Hindlimb muscle (tissue), 1 donor: ENCODE measurements at places on chromosomes 7 and 10. TPM values are rescaled to one million over a fixed set of nuclear protein-coding genes. Genes with fewer than 3 reads are reported as not detected.
A peak's percentile ranks its signal among the peaks of the same experiment; 100 is the strongest.

The CDK14 gene
- polyA plus RNA-seq, result 19.5 TPM

The TEX36 gene
- not detected for polyA plus RNA-seq

The PPIF gene
- 21.5 TPM for polyA plus RNA-seq

The CYP3A5 gene
- 1.0 TPM for polyA plus RNA-seq

The MYO1G gene
- polyA plus RNA-seq, result 0.59 TPM

The LIPN gene
- not detected for polyA plus RNA-seq

The FKBP6 gene
- 0.12 TPM for polyA plus RNA-seq

The NKX1-2 gene
- polyA plus RNA-seq, result not detected

The PTPRZ1 gene
- 2.6 TPM for polyA plus RNA-seq

DNA sequence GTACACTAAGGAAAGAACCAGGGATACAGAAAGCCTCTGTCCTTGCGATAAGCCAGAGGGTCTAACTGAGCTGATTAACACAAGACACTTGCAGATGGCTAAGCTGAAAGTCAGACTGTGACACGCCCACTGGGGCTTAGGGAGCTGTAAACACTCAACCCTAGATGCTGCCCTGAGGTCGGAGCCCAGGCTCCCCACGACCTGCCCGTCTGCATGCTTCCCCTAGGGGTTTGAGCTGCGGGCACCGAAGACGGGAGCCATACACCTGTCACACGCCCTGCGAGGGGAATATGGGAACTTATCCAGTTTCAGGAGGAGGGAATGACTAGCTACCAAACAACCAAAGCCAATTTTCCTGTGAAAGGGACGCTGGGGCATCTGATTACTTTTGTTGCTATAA lies 96.0 kb downstream of the HTR5A start:
- DNase-seq, result no peak

- DNase-seq, result peak; percentile 40
Observed at GRCh38 chr10:23171232-23171876, 20.8 kb upstream of the PTF1A start.

DNA sequence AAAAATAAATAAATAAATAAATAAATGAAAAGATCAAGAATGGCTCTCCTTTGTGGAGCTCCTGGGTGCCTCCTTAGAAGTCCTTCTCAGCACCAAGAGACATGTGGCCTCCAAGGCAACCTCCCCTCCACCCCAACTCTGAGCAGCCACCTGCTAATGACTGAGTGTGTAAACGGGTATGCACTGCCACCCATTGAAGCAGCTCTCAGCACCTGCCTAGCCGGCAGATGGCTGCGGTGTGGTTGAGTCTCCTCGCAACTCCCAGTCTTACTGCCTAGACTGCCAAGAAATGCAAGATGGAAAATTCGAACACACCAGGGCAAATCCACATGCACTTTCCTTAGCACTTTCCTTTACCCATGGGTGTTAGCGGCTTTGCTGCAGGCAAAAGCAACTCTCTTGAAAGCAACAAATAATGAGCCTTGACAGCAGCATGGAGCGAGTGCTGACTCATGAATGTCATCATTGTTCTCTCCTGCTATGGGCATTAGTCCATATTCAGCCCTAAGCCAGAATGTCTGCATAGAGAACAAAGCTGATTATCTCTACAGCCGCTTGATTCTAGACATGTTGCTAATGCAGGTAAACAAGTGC lies 913.9 kb upstream of the AUTS2 start:
- no peak for DNase-seq

- DNase-seq, result no peak
Observed at GRCh38 chr7:12456506-12456905, 52.8 kb upstream of the VWDE start.

GRCh38 chr10:1130226-1130625 lies 74.0 kb downstream of the WDR37 start:
- no peak for DNase-seq

- peak; percentile 94 for DNase-seq
Observed at GRCh38 chr10:102395400-102396316, at the start of gene NFKB2. Gene NFKB2 (plus strand): TSS chr10:102395705. CDS start chr10:102395960, 255 bp downstream.

DNA sequence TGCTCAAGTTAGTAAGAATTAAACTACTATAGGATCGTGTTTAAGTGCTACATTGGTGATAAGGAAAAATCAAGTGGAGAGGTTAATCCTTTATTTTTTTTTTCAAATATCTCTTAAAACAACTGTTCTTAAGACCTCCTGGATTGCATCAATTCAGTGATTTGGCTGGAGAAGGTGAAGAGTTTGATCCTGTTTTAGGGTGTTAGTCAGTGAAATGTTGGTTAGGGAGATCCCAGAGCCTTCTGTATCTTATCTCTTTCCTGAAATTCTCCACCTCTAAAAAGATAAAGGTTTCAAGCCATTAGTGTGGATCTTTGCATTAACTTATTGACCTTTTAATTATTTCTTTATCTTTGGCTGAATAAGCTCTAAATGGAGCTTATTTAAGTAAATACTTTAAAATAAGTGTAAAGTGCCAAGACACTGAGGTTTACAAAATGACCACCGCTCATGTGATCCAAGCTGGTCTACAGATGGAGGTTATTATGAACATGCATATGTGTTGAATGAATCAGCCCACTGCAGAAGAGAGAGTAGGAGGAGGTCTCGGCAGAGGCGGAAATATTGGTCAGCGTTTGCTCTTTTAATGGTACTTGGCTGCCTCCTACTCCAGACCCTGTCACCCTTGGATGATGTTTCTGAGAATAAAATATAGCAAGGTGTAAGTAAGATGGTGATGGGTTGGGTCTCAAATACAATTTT lies 51.8 kb upstream of the BMPER start:
- no peak for DNase-seq

GRCh38 chr10:128028508-128029289 lies 97.5 kb downstream of the MKI67 start:
- no peak for DNase-seq

DNA sequence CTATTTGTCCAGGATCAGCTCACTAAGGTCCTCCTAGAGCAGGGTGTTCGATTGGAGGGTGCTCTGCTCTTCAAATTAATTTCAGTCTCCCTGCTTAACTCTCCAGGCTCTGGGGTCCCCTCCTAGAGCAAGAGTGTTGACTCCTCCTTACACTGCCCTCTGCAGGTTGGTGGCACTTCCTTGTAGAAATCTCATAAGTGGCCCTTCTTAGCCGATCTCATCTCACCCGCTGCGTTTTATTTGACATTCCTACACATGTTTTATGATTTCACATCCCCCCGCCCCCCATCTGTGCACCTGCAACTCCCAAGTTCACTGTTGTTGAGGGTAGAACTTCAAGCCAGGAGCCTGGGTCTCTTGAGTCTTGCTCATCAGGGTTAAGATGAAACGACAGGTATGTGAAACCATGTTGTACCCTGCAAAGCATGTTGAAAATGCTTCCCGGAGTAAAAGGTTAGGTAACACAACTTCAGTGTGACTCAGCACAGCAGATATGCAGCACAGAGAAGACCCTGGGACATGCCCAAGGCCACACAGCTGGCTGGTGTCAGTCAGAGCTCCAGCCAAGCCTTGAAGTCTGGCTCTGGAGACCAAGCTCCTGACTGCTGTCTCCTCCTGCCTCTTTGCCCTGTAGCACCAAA lies 171.2 kb downstream of the PRKAG2 start:
- DNase-seq, result no peak

- no peak for DNase-seq
Observed at GRCh38 chr10:18073314-18073713, 66.9 kb upstream of the CACNB2 start.

DNA sequence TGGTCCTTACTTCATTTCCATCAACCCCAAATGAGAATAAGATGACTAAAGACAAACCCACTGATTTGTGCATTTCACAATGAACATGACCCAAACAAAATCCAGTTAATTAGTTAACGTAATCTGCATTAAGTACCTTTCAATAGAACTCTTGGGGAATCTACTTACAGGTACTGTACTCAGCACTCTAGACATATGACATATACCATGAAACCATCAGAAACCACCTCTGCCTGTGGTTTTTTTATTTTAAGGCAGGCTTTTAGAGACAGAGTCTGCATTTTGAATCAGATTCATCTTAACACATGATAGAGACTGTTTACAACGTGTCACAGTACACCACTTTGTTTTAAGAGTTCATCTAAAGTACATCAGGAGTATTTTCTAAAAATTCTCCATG lies 168.4 kb downstream of the BTAF1 start:
- no peak for DNase-seq

- DNase-seq, result no peak
Observed at GRCh38 chr10:48541144-48541795, 63.6 kb downstream of the ARHGAP22 start.

GRCh38 chr10:118374404-118374803 lies 32.3 kb upstream of the FAM204A start:
- DNase-seq, result no peak

GRCh38 chr7:51029701-51030191 lies 247.1 kb upstream of the GRB10 start:
- peak; percentile 29 for DNase-seq

DNA sequence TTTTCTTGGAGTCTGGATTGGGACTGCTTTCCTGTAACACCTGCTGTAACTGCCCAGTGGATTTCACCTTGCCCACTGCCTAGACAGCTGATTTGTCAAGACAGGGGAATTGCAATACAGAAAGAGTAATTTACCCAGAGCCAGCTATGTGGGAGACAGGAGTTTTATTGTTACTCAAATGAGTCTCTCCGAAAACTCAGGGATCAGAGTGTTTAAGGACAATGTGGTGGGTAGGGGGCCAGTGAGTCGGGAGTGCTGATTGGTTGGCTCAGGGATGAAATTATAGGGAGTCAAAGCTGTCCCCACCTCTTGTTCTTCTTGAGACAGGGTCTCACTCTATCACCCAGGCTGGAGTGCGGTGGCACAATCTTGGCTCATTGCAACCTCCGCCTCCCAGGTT lies 25.2 kb upstream of the BNIP3 start:
- DNase-seq, result no peak

- DNase-seq, result no peak
Observed at GRCh38 chr7:153920897-153921296, 131.3 kb upstream of the DPP6 start.

GRCh38 chr10:122307669-122308416 lies 36.7 kb downstream of the BTBD16 start:
- DNase-seq, result peak; percentile 87

DNA sequence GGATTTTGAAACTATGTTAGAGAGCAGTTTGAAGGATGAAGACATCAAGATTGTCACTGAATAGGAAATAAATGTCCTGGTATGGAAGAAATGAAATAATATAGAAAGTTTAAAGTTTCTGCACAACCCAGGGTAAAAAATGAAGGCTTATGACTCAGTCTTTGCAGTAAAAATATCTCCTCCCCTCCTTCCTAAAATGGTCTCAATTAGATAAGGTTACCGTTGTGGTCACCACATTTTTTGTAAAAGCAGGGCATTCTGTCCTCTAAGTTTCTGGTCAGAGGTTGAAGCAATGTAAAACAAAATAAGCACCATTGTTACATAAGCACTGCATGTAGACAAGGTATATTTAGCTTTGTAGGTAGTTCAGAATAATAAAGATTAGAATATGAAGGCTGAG lies 403.5 kb downstream of the SUGCT start:
- DNase-seq, result no peak

- no peak for DNase-seq
Observed at GRCh38 chr10:49076319-49076718, 39.0 kb downstream of the VSTM4 start.

- DNase-seq, result no peak
Observed at GRCh38 chr7:36025190-36025589, 127.9 kb upstream of the EEPD1 start.

DNA sequence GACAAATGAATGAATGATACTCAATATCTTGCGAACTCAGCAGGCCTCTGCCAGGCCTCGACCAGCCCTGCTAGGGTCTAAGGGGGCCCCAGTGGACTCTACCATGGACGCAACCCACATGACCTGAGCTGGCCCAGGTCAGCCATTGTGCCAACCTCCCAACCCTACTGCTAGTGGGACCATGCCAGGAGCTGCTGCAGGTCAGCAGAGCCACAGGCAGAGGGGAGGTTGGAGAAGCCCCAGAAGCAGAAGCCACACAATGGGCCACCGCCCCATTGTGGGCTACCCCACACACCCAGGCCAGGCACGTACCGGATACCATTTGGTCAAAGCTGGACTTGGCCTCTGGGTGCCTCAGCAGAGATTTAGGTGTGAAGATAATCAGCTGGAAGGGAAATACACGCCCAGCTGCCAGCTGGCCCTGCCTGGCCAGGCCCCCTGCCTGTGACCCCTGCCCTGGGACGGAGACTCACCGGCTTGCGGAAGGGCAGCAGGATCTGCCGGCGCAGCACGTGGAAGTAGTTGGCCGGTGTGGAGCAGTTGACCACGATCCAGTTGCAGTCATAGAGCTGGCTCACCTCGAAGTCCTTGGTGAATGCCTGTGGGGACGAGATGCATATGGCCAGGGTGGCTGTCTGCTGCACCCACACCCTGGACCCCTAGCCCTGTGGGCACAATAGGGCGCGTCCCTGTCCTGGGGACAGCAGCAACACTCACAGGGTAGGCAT lies 24.5 kb downstream of the OGDHL start:
- DNase-seq, result no peak

GRCh38 chr7:131004371-131004770 lies 270.4 kb upstream of the KLF14 start:
- DNase-seq, result no peak

GRCh38 chr7:38992203-38992602 lies 14.5 kb downstream of the POU6F2 start:
- DNase-seq, result no peak

GRCh38 chr10:32972929-32973328 lies 14.9 kb upstream of the ITGB1 start:
- DNase-seq, result no peak

- DNase-seq, result peak; percentile 83
Observed at GRCh38 chr7:141533149-141533949, 17.9 kb upstream of the AGK start.

- no peak for DNase-seq
Observed at GRCh38 chr7:28807396-28807994, 150.6 kb downstream of the TRIL start.

- no peak for DNase-seq
Observed at GRCh38 chr10:75295868-75296441, 60.2 kb upstream of the COMTD1 start.

DNA sequence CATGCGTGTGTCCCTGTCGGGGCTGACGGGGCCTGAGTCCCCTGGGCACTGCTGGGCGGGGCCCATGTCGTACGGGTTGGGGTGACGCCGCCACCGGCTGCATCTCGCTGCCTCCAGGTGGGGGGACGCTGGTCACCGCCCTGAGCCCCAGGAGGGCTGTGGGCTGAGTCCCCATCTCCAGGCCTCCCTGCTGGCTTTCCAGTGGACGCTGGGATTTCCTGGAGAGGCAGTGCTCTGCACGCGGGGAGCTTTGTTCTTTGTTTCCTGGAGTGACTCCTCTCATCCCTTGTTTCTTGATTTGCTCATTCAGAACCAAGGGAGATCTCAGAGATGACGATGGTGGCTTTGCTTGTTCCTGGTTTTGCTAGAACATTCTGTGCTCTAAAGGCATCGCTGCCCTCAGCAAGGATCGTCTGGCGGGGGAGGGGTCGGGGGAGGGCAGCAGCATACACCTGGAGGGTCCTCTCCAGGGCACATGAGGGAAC lies 21.0 kb downstream of the PWWP2B start:
- DNase-seq, result no peak

- no peak for DNase-seq
Observed at GRCh38 chr7:124924906-124925305, 4.7 kb downstream of the POT1 start.
